Activated T-helper 1 cell treated with anti-CD3 and anti-CD28 coated beads, Interleukin-12 subunit alpha, Interleukin-12 subunit beta, Interleukin-2, Interleukin-4 antibody, amounts not matched to agents 30 ng/mL and 10 ng/mL and 1 ng/mL, durations not matched to agents 14 hours and 24 hours and 36 hours (primary cell): ENCODE measurements at places on chromosomes 3 and 15.

DNA sequence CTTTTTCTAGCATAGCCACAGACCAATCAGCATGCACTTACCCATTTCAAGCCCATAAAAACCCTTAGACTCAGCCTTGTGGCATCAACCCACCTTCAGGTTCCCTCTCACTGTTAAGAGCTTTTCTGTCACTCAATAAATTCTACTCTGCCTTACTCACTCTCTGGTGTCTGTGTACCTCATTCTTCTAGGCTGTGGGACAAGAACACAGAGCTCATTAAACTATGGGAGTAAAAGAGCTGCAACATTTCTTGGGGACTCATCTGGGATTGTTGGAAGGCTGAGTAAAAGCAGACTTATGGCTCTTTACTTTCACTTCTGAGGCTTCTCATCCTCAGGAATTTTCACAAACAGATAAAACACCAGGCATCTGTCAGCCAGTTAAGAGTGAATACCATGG, 879.3 kb downstream of the ROBO2 start:
- DNase-seq: no peak

GRCh38 chr15:29750754-29751153, 71.5 kb downstream of the TJP1 start:
- DNase-seq: no peak

DNA sequence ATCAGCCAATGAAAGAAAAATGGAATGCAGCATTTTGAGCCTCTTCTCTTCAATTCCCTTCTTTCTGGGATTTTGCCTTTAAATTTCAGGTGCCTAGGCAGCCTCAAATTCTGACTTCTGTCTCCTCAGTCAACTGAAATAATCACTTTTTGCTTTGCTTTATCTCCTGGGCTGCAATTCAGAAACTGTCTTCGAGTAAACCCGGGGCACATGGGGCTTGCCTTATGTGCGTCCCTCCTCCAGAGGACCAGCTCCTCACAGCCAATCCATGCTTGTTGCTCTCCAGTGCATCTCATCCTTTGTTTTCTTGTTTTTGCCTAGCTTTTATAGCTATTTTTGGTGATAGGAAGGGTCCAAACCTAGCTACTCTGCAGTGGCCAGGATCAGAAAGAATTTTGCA, 8.8 kb downstream of the RTP3 start:
- DNase-seq: no peak

- DNase-seq: no peak
These were observed 45.3 kb downstream of the SEMA3G start for GRCh38 chr3:52399593-52399992.

GRCh38 chr3:78659386-78659987, 1108.3 kb downstream of the ROBO1 start:
- no peak for DNase-seq

DNA sequence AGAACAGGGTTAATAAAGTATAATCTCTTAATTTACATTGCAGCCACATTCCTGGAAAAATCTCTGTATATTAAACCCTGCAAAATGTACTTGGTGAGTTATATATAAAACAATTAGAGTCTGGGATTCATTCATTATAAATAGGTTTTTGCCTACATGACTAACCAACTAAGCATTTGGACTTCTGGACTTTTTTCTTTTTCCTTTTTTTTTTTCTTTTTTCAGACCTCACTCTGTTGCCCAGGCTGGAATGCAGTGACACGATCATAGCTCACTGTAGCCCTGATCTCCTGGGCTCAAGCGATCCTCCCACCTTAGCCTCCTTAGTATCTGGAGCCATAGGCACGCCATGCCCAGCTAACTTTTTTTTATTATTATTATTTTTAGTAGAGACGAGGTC, 4.5 kb downstream of the DNAJC13 start:
- DNase-seq: no peak

GRCh38 chr3:4866866-4867265, 112.4 kb upstream of the BHLHE40 start:
- DNase-seq: no peak

DNA sequence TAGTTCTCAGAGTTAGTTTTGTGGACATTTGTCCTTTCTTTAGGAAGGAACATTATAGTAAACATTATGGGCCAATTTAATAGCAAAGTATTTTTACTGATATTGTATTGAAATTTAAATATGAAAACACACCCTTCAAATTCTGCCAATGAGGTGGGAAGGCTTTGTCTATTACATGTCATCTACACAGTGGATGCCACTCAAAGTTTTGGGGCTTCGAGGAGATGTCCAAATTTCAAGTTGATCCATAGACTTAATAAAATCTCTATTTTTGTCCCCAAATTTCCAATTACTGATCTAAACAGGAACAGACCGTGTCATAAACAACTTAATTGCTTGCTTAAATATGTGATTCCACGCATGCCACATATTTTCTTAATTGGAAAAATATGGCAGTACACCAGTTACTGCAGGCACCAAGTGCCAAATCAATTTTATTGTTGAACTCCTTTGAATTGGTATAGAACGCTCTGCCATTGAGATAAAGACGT, 1.7 kb downstream of the SHOX2 start:
- DNase-seq: no peak

- DNase-seq: no peak
These were observed 242.0 kb upstream of the ARRDC4 start for GRCh38 chr15:97718509-97718908.

DNA sequence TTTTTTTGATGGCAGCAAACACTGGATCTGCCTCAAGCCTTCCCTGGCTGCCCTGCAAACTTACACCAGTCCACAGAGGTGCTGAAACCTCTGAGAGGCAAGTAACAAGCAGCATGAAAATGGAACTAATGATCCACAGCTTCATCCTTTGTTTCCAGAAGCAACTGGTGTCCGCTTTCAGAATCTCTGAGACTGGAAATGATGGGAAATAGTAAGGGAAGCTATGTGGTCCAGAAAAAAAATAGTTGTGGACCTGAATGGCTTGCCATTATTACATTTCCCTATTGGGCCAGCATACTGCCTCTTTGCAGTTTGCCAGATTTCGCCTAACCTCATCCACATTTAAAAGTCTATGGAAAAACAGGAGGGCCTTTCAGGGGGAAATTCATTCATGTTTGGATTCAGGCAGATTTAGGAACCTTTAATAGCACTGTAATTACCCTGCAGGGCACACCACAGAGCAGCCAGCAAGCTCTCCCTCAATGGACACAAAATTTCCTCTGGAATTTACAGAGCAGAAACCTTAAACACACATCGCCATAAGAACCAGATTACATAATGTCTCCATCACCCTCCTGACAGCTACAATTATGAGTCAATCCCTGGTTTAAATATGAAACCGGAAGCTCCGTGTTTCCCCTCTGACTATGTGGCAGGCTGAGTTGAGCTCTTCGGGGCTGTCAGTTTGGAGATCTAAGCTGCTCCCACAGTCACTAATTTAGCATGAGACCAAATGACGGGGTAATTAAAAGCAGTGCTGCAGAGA, 134.4 kb downstream of the TMCO5A start:
- DNase-seq: peak; percentile 17

DNA sequence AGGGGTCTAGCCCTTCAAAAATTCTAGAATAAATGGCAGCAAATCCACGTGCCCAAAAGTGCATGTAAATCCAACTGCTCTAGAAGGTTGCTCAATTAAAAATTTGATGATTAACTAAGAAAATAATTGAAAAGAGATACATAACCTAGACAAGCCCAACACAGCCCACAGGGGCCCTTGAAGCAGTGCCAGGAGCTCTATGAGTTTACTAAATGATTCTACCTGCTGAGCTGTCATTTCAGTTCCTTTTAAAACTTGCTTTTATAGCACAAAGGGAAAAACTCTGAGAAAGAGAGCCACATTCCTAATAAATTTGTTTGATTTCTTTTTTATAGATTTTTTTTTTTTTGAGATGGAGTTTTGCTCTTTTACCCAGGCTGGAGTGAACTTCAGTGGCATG, 38.9 kb upstream of the GNB5 start:
- no peak for DNase-seq

- DNase-seq: no peak
These were observed 31.1 kb upstream of the BLOC1S6 start for GRCh38 chr15:45555934-45556608.

DNA sequence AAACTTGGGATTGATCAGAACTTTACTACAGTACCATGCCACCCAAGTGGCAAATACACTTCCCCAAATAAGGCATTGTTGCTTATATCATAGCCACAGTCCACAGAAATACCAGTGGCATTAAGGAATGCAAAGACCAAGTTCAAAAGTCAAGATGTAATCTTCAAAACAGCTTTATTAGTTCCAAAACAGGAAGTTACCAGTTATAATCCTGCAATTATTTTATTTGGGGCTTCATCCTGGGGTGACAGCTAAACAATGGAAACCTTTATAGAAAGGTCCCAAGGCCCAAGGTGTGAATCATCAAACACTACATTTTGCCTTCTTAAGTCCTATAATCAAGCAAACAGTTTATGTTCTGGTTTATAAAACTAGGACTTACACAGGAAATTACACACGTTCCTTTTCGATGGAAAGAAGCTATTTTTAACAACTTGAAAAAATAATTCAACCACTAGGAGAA, 30.3 kb upstream of the RNF7 start:
- DNase-seq: no peak

- DNase-seq: no peak
These were observed 128.6 kb downstream of the DUT start for GRCh38 chr15:48459571-48460442.

DNA sequence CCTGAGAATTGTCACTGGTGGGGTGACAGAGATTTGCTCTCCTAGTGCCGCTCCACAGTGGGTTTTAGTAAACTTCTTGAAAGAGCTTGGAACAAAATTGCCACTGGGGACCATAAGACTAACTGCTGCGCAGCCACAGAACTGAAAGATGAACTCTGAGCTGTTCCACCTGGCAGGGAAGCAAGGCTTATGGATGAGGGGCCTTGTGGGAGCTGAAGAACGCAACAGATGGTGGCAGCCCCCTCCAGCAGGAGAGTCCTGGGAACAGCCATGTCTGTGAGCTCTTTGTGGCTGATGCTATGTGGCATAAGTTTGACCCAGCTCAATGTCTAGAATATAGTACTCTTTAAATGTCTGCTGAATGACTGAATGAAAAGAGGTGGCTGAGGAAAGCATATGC, 66.8 kb upstream of the C2CD4B start:
- no peak for DNase-seq

- DNase-seq: no peak
These were observed 330.3 kb upstream of the SGO1 start for GRCh38 chr3:20516311-20516710.
